ENCODE measurements at places on chromosomes 12 and 14.

- DNase-seq: no peak
These were observed 118.7 kb downstream of the BRMS1L start for GRCh38 chr14:35944847-35945246.

- no peak for DNase-seq
These were observed 420.8 kb downstream of the FUT8 start for GRCh38 chr14:65833267-65833880.

DNA sequence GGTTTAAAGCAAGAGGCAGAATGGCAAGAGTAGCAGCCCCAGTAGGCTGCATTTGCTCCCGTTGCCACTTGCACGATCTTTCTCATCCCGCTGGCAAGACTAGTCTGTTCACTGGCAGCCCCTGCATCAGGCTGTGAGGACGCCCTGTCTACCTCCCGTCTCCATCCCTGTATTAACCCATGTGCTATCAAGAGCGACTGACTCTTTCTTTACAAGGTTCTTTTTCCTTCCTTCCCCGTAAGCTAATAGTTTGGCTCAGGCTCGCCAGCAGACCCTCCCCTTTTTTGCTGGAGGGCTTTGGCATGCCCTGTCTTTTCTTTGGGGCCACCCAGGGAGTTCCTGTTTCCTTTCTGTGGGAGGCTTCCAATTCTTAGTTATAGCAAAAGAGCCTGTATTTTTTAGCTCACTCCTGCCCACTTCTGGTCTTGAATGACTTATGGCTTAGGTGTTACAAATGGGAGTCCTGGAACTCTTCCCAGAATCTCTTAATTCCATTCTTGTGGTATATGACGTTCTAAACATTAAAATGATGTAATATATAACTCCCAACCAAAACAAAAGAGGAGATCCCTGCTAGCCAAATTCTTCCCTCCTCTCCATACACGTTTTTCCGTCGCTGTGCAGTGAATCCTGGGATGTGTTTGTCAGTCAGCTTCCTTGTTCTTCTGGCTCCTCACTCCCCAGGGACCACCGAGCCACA, 149.0 kb downstream of the PRKCH start:
- peak; percentile 64 for DNase-seq

GRCh38 chr12:80178846-80179245, 79.5 kb downstream of the OTOGL start:
- no peak for DNase-seq

DNA sequence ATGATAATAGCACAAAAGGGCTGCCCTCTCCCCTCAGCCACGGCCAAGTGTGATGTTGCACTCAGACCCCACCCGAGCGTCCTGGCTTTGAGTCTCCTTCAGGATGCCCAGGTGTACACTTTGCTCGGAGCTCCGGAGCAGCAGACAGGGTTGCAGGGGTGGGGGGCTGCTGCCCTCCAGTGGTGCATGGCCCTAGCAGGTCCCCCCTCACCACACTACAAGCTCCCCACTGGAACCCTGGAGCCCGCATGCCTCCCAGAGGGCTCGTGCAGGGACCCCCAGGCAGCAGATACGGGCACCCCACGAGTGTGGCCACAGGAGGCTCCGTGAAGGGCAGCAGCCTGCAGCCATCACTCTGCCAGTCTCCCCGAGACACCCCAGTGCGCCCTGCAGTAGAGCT, 69.9 kb upstream of the C14orf180 start:
- DNase-seq: no peak
